Stimulated activated CD4-positive, alpha-beta T cell treated with anti-CD3 and anti-CD28 coated beads, Interleukin-2, amount 100 ng/mL, for 24 hours (primary cell): ENCODE measurements at places on chromosomes 2 and 18.

DNA sequence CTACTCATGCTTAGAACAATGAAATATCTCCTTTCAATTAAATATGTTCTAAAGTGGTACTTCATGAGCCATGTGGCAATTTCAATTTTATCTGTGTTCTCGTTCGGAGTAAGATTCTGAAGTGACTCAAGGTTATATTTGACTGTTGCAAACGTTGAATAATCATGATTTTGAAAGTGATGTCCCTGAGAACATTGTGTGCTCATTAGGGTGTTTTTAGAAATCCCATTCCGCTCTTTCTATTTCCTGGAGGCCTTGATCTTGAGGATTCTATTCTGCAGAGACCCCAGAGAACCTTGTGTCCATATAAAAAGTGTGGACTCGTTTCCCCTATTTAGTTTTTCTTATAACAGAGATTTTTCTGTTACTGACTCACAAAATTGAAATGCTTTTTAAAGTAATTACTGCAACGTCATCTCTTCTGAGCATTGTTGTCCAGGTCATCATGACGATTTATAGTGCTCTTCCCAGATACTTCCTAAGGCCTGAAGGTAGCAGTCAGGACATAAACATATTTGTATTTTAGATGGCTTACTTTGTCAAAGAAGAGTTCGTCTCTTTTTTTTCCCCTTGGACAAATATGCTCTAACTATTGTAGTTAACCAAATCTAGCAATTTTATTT lies 27.2 kb downstream of the IL1R2 start:
- DNase-seq = no peak

GRCh38 chr2:233439191-233439590 lies 84.9 kb downstream of the DGKD start:
- no peak for DNase-seq

DNA sequence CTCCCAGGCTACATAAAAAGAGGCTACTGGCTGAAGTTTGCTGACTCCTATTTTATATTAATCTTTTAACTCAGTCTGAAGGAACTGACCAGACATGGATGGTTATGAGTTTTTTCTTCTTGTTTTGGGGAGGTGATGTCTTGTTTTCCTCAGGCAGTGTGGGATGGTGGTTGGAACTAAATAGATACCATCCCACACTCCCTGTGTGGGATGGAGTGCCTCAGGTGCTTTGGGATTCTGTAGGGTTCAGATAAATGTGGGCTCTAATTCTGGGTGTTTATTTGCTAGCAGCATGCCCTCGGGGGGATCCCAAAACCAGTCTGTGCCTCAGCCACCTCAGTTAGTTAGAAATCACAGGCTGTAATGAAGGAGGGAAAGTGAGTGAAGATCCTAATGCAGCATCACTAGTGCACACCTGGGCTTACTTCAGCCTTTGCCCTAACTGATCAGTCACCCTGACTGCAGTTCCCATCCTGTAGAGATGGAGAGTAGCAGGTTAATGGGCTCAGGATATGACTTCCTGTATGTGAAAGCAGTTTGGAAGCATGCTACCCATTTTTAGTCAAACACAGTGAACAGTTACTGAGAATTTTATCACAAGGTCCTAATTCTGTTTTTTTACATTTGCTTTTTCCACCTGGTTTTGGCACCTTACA lies 132.2 kb downstream of the SPTBN1 start:
- no peak for DNase-seq

DNA sequence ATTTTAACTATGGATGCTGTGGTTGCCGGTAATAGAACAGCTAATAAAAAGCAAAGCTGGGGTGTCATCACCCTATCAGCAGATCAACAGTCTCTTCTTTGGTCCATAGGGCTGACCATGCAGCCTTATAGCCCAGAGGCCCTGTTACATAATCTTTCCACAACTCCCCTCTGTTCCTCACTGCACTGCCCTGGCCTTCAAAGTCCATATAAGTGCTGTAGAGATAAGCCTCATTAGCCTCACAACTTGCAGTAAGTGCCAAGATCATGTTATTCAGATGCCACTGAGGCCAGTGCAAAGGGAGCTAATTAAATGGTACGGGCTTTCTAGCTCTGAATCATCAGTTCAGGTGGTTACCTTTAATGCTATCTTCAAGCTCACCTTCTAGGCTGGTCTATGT lies 89.7 kb upstream of the CXCR4 start:
- DNase-seq = no peak

DNA sequence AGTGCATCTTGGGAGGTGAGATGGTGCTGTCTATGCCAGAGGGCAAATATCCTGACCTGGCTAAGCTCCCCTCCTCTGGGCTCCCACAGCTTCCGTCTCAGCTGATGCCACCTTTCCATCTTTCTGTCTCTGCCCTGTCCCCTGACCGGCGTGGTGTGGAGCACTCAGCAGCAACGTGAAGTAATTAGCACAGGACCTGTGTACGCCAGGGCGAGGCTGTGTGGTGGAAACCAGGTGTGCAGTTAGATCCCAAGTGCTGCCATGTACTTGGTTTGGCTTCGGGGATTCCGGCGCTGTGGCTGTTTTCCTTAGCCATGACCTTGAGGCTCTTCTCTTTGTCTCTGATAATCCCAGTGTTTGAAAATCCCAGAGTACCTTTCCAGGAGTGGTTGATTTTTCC lies 36.5 kb downstream of the COA5 start:
- no peak for DNase-seq

GRCh38 chr2:239285071-239285931 lies 115.5 kb downstream of the HDAC4 start:
- no peak for DNase-seq

DNA sequence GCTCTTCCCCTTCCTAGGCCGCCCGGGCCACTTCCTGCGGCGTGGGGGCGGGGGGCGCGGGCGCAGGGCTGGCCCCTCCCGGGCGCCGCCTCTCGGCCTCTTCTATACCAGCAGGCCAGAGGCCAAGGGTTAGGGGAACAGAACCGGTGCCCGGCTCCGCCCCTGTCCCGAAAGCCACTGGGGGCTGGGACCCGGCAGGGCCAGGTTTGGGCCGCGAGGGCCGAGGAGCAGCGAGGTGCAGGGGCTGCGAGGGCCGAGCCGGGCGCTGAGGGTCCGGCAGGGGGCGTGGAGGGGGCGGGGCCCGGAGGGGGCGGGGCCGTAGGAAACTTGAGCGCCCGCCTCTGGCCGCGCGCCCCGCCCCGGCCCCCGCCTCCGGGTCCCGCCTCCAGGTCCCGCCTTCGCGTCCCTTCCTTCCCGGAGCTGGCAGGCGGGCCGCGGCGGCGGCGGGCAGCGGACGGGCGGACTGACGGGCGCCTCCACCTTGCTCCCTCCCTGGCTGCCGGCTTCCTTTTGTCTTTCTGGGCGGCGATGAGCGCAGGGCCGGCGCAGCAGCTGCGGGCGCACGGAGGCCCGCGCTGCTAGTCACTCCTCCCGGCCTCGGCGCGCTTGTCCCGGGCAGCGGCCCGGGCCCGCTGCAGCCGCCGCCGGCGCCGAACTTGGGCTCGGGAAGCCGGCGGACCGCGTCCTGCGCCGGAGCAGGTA lies at the start of gene HPCAL1:
Gene HPCAL1 (plus strand): TSS at position 426 of the 702 bp plus-strand sequence. CDS start 116,854 bp downstream, outside the sequence.
- DNase-seq = peak; percentile 81

DNA sequence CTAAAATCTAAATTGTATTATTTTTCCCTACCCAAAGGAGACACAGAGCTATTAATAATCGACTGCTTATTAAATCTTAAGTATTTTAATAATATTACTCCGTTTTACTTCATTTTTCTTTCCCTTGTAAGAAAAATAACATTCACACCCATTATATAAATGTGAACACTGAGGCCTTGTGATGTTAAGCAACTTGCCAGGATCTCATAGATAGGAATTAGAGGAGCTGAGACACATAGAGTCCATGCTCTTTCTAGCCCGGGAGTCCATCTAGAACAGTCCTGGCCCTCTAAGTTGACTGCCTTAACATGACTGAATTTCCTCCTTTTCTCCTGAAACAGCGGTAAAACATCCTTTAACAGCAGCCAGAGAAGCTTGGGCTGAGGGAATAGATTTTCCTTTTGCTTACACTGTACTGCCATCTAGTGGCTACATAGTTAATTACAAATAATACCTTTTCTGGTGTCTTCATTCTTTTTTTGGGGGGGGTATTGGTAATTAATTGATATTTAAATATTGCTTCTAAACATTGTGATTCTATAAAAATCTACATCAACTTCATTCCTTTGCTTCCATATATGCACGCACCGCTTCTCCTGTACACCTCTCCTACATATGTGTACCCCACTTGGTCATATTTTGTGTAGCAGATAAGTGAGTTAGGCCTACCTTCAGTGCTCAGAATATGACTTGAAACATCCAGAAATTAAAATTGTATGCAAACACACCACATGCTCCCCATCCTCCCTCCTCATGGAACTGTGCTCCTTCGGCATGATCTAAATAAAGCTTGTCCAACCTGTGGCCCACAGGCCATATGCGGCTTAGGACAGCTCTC lies 125.8 kb upstream of the HNMT start:
- no peak for DNase-seq

DNA sequence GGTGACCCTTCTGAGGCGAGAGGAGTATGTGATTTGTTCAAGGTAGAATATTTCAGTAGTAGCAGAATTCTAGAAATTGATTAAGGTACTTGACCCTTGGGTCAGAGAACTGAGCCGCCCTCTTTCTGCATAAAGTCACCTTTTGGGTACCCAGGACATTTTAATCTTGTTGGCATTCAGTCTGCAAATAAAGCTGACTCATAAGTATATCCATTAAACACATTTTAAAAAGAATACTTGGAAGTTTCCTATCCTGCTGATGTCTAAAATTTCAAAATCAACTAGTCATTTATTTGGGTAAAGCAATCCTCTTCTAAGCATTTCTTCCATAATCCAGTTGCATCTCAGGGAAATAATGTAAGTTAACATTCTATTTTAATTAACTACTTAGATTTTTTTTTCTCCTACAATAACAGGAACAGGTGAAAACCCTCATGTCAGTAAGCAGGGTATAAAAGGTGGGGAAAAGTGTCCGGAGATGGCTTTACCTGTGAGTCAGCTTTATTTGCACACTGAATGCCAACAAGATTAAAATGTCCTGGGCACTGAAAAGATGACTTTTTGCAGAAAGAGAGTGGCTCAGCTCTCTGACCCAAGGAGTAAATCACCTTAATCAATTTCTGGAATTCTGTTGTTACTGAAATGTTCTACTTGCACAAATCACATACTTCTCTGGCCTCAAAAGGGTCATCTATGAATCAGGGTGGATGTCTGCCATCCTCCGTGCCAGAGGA lies 78.7 kb upstream of the ITGA6 start:
- DNase-seq = no peak

DNA sequence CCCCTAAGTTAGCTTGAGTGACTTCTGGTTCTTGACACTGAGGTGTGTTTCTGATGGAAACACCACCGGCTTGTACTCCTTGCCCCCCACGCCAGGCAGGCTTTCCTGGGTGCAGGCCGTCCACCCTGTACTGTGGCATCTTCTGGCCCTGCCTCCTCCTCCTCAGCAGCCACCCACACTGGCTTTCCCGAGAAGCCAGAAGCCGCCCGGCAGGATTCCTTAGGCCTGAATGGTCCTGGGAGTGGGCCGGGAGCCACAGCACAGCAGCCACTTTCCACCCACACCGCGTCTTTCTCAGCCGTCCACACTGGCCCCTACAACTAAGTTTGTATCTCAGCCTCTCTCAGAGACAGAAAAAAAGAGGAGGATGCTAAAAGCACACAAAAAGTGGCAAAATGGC lies 2.1 kb upstream of the HSBP1L1 start:
- no peak for DNase-seq

GRCh38 chr2:84875213-84875560 lies 5.7 kb downstream of the TRABD2A start:
- peak; percentile 18 for DNase-seq

DNA sequence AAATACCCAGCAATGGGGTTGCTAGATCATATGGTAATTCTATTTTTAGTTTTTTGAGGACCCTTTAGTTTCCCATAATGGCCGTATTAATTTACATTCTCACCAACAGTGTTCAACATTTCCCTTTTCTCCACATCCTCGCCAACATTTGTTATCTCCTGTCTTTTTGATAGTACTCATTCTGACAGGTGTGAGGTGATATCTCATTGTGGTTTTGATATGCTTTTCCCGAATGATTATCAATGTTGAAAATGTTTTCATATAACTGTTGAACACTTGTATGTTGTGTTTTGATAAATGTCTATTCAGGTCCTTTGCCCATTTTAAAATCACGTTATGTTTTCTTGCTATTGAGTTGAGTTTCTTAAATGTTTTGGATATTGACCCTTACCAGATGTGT lies 5.8 kb upstream of the RIF1 start:
- no peak for DNase-seq

DNA sequence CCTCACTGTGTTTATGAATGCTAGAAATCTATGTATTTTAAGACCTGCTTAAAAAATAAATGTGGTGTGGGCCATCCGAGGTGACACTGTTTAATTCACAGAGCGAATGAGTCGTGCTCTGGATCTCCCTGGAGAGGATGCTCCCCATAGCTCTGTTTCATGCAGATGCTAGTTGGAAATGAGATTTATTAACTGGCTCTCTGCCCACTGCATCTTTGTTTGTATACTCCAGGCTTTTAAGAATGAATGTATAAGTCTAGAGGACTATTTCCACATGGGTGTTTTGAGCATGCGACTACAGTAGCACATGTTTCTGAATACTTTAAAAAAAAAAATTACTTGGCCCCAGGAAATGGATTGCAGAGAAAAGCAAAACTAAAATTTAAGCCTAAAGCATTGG lies 3.9 kb downstream of the MAPRE2 start:
- no peak for DNase-seq

- no peak for DNase-seq
Measured at GRCh38 chr2:115833196-115833595, 1390.8 kb downstream of the DPP10 start.

DNA sequence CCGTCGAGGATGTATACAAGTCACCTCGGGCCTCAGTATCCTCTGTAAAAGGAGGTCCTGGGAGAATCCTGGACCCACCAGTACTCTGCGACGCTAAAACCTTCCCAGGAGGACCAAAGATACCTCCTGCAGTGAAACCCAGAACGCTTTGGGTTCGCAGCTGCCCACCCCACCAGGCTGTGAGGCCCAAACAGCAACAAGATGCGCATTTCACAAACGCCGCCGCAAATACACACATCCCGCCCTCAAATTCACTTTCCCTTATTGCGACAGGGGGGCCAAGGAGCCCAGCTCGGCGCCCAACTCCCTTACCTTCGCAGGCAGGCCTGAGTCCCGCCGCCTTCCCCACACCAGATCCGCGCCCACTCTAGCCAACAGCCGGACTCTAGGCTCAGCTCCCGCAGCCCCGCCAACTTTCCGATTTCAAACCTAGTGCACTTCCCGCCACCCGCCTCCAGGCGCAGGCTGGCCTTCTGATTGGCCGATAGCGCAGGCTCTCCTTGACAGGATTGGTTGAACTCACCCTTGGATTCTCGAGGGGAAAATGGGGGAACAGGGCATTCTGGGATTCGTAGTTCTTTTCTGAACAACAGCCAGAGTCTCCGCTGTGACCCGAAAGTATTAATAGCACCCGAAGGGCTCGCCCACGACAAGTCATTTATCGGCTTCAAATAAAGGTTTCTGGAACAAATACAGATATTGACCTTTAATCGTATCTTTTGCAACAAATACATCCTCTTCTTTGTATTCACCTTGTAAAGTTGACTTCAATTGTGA lies at the start of gene SPC25:
Gene SPC25 (minus strand): TSS at position 425 of the 777 bp plus-strand sequence. CDS start 911 bp downstream, outside the sequence.
- DNase-seq = peak; percentile 85

GRCh38 chr2:121285926-121286325 lies 924 bp upstream of the TFCP2L1 start:
- no peak for DNase-seq
